CD4-positive, alpha-beta T cell treated with Interleukin-17A for 1 hour (primary cell): ENCODE measurements at places on chromosomes 11 and 22.
A peak's percentile ranks its signal among the peaks of the same experiment; 100 is the strongest.

- peak; percentile 35 for DNase-seq
These were observed 10.0 kb downstream of the IGSF9B start for GRCh38 chr11:133946541-133947318.

DNA sequence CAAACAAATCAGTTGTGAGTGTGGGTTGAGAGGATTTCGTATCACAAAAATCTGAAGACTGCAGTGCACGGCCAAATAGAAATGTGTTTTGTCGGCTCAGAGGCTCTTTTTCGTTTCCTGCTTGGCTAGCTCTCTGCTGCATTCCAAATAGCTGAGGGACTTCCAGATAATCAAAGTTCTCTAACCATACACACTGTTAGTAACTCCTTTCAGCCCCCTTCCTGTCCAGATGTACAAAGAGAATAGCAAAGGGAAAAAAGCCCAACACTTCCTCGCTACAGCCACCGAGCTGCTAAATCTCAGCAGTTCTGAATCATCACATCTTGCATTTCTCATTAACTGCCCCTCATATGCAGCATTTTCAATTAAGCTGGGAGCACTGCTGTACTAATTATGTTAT lies 203.1 kb downstream of the TENM4 start:
- DNase-seq, result no peak

DNA sequence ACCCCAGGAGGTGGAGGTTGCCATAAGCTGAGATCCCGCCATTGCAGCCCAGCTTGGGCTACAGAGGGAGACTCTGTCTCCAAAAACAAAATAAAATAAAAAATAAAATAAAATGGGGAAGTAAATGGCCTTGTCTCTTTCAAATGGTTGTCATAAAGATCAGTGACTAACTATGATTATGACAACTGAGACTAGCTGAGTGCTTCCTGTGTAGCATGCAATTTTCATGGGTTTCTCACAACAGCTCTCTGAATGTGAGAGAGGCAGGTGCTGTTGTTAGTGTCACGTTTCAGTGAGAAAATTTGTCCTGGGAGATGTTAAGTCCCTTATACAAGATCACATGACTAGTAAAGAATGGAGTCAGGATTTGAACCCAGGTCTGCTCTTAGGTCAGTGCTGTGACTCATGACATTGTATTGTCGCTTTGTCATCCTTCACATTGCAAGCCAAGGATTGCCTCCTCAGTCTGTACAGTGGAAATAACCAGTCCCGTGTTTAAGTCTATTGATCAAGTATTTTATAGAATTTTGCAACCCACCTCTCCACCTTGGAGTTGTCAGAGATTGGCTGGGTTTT lies 163.3 kb upstream of the CCDC90B start:
- DNase-seq, result no peak

GRCh38 chr11:394034-394857 lies at the start of gene PKP3:
Gene PKP3 (plus strand): TSS chr11:394209. CDS start chr11:394293, 84 bp downstream.
- no peak for DNase-seq

DNA sequence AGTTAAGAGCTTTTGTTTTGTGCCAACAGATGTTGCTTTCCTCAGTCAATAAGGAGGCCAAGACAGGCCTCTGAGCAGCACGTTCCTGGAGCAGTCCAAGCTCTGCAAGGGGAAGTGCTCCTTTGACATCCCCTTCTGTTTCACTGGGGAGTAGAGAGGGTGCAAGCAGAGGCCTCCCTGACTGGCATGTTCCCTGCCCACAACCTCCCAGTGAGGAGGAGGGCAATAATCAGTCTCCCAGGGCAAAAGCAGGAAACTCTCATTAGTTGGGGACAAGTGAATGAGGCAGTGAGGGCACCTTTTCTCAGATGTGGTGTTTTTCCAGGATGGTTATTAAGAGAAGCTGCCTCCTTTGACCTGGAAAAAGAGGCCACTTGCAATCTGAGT lies 79.5 kb upstream of the ZBED5 start:
- DNase-seq, result no peak

GRCh38 chr11:1049431-1049891 lies 12.9 kb upstream of the MUC6 start:
- DNase-seq, result no peak

- DNase-seq, result no peak
These were observed 6.7 kb upstream of the ADAMTS15 start for GRCh38 chr11:130441719-130442118.

- no peak for DNase-seq
These were observed 5.4 kb downstream of the FJX1 start for GRCh38 chr11:35623621-35624168.

GRCh38 chr11:2770096-2770751 lies 70.4 kb upstream of the KCNQ1OT1 start:
- DNase-seq, result no peak

GRCh38 chr11:44711787-44712608 lies 14.8 kb upstream of the TSPAN18 start:
- no peak for DNase-seq

DNA sequence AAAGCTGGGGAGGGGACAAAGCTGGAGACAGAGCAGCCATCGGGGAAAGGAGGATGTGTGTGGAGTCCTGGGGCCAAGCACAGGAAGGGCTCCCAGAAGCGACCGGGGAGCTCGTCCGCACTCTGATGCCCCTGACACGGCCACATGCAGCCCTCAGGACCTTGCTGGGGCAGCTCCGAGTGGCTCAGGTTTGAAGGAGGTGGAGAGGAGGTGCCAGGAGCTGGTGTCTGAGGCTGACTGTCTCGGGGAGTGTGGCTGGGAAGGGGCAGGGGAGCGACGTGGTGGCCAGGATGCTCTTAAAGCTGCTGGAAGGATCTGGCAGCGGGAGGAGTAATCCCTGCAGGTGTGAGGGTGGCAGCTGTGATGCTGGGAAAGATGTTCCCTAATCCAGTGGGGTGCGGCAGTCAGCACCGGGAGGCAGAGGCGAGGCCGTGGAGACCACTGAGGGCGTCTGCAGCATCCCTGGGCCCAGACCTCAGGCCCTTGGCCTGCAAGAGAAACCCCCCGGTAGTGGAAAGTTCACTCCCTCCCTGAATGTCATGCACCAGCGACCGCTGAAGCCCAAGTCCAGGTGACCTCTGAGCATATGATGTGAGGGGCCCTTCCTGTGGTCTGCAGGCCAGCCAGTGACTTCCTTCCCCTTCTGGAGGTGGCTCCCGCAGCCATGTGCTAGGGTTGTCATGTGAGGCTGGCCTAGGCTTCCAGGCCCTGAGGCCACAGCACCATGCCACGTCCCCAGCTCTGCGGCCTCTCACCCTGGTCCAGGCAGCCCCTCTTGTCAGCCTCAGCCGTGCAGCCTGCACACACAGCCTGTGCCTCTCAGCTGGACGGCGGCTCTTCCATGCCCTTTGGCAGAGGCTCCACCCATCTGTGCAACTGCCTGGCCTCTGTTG lies 17.2 kb upstream of the CTSD start:
- no peak for DNase-seq

DNA sequence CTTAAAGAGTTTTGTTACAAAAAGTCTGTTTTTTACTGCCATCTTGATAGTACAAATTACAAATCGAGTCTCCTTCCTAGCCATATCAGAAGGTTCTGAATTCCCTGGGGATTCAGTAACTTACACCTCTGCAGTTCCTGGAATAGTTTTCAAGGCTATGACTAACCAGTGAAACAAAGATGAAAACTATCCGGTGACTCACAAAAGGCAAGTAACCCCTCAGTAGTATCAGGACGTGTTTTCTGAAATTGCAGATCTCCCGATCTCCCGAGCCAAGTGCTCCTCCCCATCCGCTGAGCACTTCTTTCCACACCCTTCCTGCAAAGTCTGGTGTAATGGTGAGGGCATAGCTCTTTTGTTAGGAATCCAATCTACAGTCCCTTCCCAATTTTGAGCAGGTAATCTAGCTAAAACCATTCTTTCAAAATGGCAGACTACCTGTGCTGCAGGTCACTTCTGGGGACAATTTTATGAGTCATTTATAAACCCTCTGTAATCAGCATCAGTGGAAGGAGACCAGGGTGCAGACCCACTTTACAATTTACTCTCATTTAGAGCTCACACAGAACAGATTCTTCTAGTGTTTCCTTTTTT lies 7.7 kb downstream of the E2F8 start:
- DNase-seq, result no peak

DNA sequence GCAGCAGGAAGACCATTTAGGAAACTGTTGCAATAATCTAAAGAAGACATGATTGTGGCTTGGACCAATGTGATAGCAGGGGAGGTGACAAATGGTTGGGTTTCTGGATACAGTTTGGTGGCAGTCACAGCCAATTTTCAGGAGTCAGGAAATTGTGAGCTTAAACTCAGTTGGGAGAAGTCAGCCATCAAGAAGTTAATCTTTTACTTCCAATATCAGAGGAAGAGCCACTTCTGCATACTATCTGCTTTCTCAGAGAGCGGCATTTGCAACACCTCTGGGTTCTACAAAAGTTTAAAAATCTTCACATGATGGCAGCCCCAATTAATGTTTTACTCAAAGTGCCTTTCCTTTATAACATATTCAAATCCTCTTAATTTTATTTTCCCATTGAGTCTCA lies 33.7 kb upstream of the PDE3B start:
- DNase-seq, result no peak

GRCh38 chr11:35593143-35593542 lies 25.1 kb upstream of the FJX1 start:
- no peak for DNase-seq

DNA sequence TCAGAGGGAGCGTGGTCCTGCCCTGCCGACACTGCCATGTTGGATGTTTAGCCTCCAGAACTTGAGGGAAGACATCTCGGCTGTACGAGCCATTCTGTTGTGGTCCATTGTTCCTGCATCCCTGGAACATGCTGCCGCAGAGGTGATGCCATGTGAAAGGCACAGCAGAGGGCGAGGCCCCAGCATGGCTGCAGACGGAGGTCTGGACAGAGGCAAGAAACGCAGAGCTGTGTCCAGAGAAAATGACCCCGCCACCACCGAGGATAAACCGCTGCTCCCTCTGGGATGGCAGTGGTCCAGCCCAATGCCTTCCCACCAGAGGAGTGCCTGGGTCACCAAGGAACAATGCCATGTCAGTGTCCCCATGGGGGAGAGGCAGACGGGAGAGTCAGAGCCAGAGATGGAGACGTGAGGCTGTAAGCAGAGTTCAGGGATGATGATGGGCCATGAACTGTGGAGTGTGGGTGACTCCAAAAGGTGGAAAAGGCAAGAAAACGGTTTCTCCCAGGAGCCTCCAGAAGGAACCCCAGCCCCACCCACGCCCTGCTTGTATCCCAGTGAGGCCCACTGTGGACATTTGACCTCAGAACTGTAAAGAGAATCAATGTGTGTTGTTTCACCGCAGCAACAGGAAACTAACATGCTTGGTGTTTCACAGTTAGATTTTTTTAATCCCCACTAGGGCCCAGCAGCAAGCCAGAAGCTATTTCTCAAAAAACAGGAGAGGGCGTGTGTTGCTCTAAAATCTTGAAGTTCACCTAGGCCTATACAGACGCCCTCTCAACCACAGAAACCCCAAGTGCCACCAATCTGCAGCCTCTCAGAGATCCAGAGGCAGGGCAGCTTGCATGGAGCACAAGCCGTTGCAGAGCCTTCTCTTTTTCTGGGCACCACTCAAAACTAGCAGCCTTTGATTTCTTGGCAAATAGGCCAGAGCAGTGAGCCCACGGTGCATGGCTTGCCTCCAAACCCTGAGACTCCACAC lies 1422.9 kb downstream of the TBC1D22A start:
- DNase-seq, result peak; percentile 35

DNA sequence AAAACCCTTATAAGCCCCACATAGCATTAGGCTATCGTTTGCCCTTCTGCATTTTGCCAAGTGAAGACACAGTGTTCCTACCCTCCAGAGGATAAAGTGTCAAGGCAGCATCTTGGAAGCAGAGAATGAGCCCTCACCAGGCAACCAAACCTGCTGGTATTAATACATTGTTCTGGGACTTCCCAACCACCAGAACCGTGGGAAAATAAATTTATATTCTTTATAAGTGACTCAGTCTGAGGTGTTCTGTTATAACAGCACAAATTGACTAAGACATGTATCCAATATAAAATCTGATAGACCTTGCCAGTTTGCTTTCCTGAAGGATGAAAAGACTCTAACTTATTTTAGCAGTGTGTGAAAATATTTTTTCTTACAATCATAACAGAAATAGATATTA lies 792.5 kb upstream of the LRRC4C start:
- DNase-seq, result no peak

DNA sequence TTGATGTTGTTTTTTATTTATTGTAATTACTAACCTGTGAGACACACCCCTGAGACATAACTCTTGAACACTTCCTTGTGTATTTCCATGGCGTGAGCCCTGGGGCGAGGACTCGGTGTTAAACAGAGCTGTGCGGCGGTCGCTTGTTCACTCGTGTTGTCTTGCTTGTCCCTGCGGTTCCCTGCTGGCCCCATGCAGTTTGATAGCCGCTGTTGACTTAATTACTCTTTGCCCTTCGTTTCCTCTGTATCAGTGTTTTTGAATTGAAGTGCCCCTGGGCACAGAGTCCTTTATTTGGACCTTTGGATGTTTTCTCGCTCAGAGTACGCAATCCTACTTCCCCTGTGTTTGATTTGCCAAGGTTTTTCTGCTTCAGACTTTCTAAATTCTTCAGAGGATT lies 52.7 kb downstream of the TBC1D22A start:
- no peak for DNase-seq

GRCh38 chr11:15371533-15371932 lies 256.8 kb downstream of the INSC start:
- no peak for DNase-seq

GRCh38 chr11:33187998-33188722 lies 26.9 kb upstream of the CSTF3 start:
- DNase-seq, result no peak

- no peak for DNase-seq
These were observed 29.6 kb upstream of the FLI1 start for GRCh38 chr11:128664317-128664716.

DNA sequence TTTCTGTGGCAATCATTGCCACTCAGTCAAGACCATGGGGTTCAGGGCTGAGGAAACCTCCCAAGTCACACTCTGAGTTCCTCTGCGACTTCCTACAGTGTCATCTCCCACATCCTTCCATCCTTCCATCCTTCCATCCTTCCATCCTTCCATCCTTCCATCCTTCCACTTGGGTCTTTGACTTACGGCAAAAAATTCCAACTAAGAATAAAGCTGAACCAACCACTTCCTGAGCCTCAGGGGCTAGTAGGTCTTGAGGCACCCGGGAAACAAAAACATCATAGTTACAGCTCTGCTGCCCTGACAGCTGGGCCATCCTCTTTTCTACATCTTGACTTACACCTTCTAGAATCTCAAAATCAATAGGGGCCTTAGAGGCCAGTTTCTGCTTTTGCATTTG lies 32.1 kb downstream of the EHF start:
- no peak for DNase-seq

- no peak for DNase-seq
These were observed 2.9 kb downstream of the CCDC86 start for GRCh38 chr11:60844870-60845221.

DNA sequence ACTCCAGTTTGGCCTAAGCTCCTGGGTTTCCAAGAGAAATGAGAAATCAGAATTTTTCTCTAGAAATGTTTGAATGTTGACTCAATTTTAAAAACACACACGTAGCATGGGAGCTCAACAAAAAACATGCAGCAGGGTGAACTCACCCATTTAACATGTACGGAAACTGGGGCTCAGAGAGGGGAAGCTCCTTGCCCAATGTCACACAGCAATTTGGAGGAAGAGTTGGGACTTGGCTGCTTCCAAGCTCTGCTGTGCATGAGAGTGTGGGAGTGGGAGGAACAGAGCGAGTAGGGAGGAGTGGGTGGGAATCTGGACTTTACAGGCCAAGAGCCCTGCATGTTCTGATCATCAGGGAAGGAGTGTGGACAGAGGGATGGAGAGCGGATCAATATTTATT lies 5.9 kb downstream of the TPST2 start:
- no peak for DNase-seq
